ENCODE measurements at places on chromosomes 11 and 22.
A peak's percentile ranks its signal among the peaks of the same experiment; 100 is the strongest.

DNA sequence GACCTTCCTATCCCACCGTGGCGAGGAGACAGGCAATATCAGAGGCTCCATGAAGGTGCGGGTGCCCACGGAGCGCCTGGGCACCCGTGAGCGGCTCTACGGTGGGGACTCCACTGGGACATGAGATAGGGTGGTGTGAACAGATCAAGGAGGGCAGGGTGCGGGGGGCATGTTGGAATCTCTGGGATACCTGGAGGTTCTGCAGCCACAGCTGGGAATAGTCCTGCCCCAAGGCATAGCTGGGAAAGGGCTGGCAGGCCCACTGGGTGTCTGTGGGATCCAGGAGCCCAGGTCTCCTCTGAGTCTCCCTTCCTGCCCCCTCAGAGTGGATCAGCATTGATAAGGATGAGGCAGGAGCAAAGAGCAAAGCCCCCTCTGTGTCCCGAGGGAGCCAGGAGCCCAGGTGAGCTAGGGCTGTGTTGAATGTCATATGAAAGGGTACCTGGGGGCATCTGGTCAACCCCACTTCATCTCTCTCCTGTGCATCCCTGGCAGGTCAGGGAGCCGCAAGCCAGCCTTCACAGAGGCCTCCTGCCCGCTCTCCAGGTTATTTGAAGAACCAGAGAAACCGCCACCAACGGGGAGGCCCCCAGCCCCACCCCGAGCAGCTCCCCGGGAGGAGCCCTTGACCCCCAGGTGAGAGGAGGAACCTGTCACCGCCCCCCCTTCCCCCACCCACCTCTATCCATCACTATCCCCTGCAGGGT, 8.5 kb downstream of the PHOX2A start:
- no peak for DNase-seq

DNA sequence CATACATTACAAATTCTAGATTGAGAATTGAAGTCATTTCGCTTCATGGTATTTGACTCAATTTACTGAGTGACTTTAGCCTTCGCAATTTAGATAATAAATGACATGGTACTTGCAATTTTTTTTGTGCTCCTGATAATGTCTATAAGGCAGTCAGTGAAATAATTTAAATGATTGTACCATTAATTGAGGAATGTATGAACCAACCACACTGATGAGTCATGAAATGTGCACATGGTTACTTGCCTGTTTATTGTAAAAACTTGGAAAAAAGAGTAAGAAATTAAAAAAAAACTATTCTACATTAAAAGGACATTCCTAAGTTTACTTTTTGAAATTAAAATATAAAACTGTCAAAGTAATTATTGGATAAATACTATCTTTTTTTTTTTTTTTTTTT, 43.3 kb downstream of the DNAJC24 start:
- DNase-seq: no peak

- DNase-seq: no peak
Observed at GRCh38 chr22:47012589-47013370, 250.3 kb downstream of the TBC1D22A start.

DNA sequence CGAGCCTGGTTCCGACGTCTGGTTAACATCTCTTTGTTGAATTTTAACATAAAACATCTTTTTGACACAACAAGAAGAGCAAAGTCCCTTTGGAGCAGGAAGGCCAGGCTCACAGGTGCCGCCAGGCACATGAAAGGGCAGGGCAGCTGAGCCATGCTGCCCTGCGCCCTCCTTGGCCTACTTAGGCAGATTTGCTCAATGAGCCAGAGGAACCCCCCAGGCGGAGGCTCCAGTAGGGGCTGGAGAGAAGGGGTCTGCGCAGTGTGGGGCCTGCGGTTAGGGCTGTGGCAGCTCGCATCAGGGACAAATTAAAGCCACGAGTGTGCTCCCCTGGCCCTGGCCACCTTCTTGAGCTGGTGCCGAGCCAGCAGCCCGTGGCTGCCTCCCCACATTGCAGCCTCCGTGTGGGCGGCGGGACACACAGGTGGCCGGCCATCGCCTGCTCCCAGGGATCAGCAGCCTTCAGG, 9.9 kb upstream of the SLC22A12 start:
- DNase-seq: no peak

GRCh38 chr11:17388609-17389210, at the start of gene KCNJ11:
KCNJ11 (minus strand) TSS chr11:17388659; CDS start chr11:17388091, 568 bp downstream.
- DNase-seq: no peak

DNA sequence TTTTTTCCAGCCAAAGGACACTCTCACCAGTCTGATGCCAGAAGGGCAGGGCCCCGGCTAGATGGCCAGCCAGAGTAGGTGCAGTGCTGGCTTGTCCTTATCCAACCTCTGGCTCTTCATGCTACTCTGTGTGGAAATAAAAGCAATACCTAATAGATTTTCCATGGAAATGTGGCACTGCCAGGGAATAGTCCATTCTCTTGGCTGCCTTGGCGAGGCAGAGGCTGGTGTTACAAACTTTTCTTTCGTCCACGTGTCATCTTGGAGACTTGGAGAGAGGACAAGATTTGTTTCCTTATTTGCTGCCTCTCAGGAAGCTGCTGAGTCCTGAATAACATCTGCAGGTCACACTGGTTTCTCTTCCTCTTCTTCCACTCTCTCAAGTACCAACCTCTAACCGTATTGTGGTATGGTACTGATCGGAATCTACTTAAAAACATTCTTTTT, 17.2 kb upstream of the C1QTNF4 start:
- DNase-seq: no peak

GRCh38 chr11:65439331-65440181, 17.0 kb downstream of the NEAT1 start:
- no peak for DNase-seq

- DNase-seq: no peak
Observed at GRCh38 chr11:70073871-70074371, 4.2 kb upstream of the ANO1 start.

DNA sequence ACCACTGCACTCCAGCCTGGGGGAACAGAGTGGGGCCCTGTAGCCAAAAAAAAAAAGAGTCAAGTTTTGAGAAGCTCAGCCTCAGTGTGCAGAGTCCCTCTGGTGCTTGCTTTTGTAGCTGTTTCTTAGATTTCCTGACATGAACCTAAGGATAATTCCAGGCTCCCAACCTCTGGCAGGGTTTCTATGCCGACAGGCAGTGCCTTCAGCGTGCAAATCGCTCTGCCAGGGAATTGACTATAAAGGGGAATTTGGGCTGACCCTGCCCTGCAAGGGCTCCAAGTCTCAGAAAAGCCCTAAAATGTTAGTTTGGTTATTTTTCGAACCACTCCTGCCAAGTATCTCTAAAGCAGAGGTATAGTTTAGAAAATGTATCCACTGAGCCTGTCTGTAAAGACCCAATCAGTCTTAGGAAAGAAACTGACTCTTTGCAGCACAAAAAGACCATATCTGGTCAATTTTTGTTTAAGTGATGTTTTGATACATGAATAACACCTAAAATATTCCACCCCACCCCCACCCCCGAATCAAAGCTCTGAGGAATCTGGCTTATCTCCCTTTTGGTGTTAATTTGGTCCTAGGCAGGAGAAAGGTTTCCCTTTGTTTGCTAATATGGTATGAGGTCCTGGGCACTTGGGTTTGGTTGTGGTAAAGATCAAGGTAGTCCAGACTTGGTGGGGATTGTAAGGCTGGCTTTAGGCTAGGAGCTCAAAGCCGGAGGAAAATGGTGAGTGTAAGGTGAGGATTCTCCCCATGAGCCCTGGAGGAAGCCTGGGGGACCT, 49.7 kb downstream of the ANO1 start:
- DNase-seq: no peak

- no peak for DNase-seq
Observed at GRCh38 chr11:3837793-3838192, 3.0 kb downstream of the RHOG start.

DNA sequence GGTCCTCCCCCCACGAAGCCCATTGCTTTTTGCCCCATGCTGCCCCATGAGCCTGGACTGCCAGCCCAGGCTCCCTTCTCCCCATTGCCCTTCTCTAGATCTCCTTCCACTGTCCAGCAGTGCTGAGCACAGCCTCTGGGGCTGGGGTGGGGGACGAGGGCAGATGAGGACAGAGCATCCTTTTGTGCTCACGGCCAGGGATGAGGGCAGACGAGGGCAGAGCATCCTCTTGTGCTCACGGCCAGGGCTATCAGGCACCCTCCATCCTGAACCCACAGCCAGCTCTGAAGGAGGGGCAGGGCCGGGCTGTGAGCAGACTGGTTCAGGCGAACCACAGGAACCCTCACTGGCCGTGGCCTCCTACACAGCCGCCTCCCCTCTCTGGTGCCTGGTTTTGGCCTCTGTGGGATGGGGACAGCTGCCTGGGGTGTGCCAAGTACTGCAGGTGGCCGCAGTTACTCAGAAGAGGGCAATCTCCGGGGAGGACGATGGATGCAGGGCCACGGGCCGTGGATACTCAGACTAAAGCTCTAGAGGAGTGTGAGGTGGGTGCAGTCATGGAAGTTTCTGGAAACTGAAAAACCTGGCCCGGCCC, 1258.8 kb downstream of the BRD1 start:
- no peak for DNase-seq

DNA sequence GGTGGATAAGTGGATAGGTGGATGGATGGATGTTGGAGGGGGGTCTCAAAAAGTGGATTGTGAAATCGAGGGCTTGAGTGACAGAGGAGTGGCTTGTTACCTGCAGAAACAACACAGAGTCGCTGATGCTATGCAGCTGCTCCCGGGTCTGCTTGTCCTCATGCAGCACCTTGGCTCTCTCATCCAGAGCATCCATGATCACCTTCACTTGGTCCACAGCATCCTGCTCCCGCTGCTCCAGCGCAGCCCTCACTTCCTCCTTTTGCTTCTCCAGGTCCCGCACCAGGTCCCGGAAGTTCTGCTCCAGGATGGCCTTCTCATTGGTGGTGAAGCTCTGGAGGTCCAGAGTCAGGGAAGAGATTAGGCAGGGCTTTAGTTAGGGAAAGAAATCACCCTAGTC, 10.7 kb downstream of the TRIM29 start:
- DNase-seq: no peak

GRCh38 chr11:87417951-87418350, 380.2 kb downstream of the TMEM135 start:
- DNase-seq: peak; percentile 37

GRCh38 chr22:19942157-19943081, 801 bp upstream of the TXNRD2 start:
- no peak for DNase-seq

DNA sequence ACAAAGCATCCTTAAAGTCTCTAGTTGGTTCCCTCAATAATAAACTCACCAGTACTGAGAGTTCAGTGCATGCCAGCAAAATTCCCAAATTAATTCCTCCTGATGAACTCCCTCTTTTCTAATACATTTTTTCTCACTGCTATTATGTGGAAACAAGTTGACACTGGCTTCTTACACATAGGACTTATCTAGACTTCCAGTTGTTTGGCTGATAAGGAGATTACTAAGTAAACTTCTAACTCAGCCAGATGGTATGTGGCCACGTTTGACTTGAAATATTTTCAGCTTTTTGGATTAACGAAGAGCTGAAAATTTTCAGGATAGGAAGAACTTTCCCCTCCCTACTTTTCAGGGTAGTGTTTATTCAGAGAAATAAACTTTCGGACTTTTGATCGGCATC, 1154.2 kb upstream of the TENM4 start:
- DNase-seq: no peak

GRCh38 chr22:43304831-43305590, 38.2 kb downstream of the SCUBE1 start:
- DNase-seq: no peak

GRCh38 chr22:30611197-30611596, 4.2 kb downstream of the TCN2 start:
- DNase-seq: no peak

- peak; percentile 57 for DNase-seq
Observed at GRCh38 chr11:61138935-61139334, 22.3 kb downstream of the VPS37C start.

DNA sequence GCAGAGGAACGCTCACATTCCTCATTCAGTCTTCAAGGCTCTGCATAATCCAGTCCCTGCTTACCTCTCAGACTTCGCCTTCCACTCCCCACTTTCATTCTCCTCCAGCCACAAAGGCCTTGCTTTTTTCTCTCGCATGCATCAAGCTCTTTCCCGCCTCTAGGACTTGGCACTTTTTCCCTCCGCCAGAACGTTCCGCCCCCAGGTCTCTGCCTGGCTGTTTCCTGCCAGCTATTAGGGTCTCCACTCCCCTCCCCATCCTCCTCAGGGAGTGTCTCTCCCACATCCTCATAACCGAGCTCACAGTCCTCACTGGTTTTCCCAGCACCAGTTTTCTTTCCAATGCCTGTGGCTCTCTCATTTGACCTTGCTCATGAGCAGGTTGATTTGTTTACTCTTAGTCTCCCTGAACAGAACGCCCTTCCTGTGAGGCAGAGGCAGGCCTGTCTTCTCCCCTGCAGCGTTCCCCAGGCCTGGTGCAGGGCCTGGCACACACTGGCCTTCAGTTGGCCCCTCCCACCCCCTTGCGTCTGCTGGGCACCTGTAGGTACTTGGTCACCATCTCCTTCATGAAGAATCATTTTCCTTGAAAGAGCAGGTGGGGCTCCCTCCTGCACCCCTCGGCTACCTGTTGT, 75.2 kb downstream of the RTL6 start:
- DNase-seq: no peak

DNA sequence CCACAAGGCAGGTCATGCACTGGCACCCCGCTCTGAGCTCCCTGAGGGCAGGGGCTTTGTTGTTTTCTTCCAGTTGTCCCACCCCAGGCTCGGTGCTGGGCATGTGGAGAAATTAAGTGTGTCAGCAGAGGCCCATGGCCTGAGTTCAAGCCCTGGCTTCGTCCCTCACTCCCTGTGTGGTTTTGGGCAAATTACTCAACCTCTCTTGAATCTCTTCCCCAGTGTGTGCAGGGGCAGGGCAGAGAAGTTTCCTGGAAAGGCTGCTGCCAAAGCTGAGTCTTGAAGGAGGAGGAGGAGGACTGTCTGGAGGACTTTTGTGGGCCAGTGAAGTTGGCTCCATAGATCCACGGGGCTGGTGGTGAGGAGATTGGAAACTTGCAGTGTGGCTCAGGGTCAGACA, 138.1 kb upstream of the E2F8 start:
- no peak for DNase-seq

DNA sequence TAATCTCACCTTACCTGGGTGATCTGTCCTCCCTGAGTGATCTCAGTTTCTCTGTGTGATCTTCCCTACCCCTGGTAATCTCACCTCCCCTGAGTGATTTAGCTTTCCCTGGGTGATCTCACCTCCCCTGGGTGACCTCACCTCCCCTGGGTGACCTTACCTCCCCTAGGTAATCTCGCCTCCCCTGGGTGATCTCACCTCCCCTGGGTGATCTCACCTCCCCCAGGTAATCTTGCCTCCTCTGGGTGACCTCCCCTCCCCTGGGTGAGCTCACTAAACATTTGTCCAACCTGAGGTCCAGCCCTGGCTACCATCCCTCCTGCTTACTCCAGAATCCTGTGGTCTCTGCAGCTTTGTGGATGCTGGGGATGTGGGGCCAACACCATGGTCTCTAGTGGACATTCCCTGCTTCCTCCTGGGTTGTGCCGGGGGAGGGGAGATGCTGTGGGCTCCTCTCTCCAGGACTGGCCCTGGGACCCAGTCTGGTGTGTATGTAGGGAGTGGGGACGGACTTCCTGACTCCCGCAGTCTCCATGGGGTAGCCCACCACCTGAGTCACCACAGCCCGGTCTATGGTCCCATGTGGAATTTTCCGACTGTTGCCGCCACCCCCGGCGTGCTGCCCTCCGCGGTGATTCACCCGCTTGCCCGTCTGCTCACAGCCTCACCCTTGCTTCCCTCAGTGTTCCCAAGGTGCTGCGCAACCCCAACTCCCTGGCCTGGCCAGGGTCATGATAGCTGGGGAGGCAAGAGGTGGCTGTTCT, 9.9 kb downstream of the LSP1 start:
- DNase-seq: no peak
